NCI-H460 (cell line): ENCODE measurements at places on chromosomes 7 and 10.

DNA sequence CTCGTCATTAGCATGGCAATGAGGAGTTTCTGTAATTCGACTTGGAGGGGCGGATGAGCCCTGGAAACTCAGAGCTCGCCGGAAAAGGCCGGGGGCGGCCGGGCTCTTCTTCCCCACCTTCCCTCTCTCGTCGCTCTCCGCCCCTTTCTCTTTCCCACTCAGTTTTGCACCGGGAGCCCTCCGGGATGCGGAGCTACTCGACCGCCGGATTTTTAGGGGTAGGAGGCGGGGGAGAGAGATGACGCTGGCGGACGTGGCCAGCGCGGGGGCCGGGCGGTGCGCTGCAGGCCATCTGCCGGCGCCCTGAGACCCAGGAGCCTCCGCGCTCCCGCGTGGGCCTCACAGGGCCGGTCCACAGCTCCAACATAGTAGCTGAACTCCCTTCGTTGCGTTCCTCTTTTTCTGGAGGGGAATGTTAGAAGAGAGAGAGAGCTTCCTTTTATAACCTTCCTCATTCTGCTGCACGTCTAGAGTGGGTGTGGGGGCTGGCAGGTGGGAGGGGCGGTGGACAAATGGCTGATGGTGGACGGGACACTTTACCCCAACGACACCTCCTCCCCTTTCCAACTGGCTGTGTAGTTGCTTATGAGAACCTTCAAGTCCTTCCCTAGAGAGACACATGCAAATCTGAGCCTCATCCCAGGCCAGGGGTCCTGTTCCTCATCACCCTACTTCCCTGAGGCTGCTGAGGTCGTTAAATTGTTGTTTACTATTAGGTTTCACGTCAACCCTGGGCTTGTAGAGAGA lies 1.1 kb upstream of the HOXA1 start:
- DNase-seq: no peak

GRCh38 chr10:110017052-110017451 lies 9.3 kb downstream of the ADD3 start:
- no peak for DNase-seq

GRCh38 chr10:70659306-70659705 lies 13.0 kb upstream of the ADAMTS14 start:
- DNase-seq: no peak

- no peak for DNase-seq
Measured at GRCh38 chr7:135914346-135914745, 62.8 kb downstream of the MTPN start.

GRCh38 chr10:110009736-110010475 lies 2.1 kb downstream of the ADD3 start:
- DNase-seq: no peak

DNA sequence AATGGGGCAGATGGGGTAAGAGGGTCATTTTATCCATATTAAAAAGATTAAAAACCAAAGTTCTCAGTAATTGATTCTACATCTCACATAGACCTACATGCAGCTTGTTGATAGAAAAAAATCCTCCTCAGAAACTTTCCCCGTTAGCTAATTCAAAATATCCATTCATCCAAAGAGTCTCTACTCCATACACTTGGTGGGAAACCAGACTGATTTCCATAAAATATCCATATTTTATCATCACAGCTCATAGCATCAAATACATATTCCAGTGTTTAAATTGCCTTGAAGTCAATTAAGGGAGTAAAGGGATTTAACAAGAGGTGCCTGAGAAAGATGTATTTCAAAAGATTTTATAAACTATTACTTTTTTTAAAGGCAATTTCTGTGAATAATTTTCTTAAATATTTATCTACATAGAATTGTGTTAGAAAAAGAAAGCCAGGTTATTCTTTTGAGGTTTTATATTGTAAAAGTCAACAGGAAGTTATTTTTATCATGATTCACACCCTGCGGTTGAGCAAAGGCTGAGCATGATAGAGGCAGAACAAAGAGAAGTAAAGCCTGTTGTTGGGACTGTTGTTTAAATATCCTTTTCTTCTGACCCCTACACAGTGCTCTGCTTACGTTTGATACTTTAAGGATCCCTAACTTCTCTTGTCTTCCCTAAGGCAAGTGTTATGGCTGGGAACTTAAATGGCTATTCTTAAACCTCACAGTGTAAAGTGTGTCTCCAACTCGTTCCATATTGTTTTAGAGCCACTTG lies 266.7 kb downstream of the PRKG1 start:
- no peak for DNase-seq

GRCh38 chr7:74006451-74007241 lies 21.3 kb upstream of the ELN start:
- no peak for DNase-seq

DNA sequence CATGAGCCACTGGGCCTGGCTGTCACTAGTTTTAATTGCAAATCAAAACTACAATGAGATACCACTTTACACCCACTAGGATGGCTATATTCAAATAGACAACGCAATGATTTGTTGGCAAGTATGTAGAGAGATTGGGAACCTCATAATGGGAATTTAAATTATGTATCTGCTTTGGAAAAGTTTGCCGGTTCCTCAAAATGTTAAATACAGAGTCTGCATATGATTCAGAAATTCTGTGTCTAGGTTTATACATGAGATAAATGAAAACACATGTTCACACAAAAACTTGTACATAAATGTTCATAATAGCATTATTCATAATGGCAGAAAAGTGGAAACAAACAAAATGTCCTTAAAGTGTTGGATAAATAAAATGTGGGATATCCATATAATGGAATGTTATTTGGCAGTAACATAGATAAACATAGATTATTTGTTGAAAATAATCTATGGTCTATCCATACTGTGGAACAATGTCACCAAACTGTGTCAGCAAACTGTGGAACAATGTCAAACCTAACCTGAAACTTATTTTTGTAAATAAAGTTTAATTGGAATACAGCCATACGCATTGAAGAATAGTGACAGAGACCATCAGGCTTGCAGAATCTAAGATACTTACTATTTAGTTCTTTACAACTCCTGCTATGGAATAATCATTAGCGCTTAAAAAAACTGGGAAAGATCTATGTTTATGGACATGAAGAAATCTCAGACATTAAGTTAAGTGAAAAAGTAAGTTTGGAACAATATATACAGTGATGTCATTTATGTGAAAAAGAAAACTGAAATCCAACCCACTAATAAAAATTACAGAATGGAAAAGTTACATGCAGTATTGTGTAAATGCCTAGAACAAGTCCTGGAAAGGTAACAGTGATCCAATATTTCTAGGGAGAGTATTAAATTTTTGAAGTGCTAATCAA lies 70.9 kb downstream of the CCDC7 start:
- DNase-seq: no peak

DNA sequence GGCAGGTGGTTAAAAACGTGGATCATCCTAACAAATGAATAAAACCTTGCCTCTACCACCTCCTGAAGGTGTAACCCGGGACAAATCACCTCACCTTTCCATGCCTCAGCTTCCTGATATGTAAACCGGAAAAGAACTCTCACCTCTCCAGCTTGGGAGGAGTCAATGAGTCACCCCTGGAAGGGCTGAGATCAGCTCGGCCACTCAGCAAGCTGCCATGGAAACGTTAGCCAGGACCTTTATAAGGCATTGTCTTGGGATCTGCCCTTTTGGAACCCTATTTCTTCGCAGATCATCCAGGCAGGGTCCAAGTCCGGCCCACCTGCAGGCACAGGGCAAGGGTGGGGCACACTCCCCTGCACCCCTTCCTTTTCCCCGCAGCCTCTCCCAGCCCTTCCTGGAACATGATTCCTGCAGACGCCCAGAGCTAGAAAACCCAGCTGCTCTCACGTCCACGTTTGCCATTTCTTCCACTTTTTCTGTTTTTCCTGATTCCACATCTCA lies 81.6 kb upstream of the PFKP start:
- peak; percentile 11 for DNase-seq

GRCh38 chr7:698515-699475 lies 27.7 kb upstream of the DNAAF5 start:
- no peak for DNase-seq

GRCh38 chr10:5719546-5719945 lies 34.9 kb downstream of the TASOR2 start:
- no peak for DNase-seq
